ENCODE measurements at places on chromosomes 11 and 22.
A peak's percentile ranks its signal among the peaks of the same experiment; 100 is the strongest.

DNA sequence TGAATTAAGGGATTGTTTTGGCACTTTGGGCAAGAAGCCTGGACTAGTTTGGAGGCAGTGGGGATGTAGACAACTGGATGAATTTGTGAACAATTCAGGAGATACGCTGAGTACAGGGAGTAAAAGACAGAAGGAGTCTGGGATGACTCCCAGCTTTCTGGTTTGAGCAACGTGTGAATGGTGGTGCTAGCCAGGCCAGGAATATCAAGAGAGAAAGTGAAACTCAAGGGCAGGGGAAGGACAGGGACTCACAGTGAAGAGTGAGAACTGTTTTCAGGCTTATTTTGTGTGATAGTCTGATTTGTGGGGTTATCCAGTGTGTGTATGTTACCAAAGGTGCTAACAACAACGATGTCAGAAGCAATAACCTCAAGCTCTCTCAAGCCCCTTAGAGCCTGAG lies 15.9 kb downstream of the CHRM1 start:
- no peak for DNase-seq

GRCh38 chr11:44600839-44601383 lies 35.4 kb downstream of the CD82 start:
- DNase-seq: no peak

DNA sequence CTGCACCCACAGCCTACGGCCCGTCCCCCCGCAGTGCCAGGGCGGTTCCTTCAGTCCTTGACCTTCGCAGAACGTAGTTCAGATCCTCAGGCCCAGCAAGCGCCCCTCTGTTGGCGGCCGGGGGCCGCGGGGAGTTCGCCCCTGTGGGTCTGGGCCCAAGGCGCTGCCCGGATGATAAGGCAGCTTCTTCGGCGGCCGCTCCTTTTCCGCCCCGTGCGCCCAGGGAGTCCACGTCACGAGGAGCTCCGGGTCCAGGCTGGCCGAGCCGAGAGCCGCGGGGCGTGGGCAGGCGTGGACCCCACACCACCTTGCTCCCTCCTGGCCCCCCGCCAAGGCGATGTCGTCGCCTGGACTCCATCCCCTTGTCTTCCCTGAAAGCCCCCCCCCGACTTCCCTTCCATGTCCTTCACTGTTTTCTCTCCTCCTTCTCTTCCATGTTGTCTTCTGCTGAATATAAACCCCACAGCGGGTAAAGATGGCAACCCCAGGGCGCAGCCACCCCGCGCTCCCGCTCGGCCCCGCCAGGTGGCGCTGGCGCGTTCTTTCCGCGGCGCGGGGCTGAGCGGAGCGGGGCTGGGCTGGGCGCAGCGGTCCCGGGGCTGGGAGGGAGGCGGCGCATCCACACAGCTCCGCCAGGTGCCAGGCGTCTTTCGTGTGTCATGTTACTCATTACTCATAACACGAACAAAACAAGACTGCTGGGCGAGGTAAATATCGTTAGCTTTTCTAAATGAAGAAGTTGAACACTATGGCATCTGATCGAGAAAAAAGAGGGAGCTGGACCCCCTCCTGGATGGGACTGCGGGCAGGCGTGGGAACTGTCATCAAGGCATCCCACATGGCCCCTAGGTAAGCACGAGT lies 321.0 kb downstream of the NTM start:
- no peak for DNase-seq

- no peak for DNase-seq
Observed at GRCh38 chr11:20770414-20770946, 101.1 kb downstream of the NELL1 start.

GRCh38 chr11:122984186-122985011 lies 2.8 kb upstream of the BSX start:
- DNase-seq: no peak

DNA sequence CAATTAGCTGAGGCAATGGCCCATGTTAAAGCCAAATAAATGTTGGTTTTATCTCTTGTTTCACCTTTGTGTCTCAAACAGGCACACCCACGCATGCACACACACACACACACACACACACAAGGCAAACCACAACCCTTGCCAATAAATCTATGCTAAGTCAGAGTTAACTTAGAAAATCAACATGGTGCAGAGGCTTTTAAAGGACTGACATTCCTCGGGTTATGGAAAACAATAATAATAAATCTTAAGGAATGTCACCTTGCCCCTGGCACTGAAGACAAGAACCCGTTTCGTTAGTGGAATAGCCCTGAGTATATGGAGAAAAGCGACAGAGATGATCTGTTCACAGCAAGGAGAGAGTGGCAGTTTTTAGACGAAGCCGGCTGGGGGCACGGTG lies 326.3 kb downstream of the NTM start:
- DNase-seq: no peak

GRCh38 chr22:20957102-20957682 lies 9.9 kb upstream of the AIFM3 start:
- no peak for DNase-seq

- DNase-seq: no peak
Observed at GRCh38 chr11:36443661-36444060, 66.4 kb downstream of the TRAF6 start.

DNA sequence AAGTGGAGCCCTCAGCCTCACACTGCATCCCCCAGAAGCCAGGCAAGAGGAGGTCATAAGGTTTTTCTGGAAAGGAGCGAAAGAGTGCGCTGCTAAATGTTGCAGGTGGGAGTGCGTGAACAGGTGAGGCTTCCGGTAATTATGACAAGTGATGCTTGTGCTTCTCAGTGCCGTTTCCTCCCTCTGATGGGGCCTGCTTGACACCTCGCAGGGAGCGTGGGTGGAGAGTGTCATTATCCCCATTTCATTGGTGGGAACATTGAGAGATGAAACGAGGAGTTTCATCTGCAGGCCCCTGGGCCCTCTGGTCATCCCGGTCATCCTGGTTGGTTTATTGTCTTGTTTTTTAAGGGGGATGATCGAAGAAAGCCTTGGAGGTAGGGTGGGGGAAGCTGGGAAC lies 57.5 kb downstream of the BCR start:
- DNase-seq: peak; percentile 8

GRCh38 chr11:12069066-12069676 lies 41.2 kb upstream of the MICAL2 start:
- no peak for DNase-seq

DNA sequence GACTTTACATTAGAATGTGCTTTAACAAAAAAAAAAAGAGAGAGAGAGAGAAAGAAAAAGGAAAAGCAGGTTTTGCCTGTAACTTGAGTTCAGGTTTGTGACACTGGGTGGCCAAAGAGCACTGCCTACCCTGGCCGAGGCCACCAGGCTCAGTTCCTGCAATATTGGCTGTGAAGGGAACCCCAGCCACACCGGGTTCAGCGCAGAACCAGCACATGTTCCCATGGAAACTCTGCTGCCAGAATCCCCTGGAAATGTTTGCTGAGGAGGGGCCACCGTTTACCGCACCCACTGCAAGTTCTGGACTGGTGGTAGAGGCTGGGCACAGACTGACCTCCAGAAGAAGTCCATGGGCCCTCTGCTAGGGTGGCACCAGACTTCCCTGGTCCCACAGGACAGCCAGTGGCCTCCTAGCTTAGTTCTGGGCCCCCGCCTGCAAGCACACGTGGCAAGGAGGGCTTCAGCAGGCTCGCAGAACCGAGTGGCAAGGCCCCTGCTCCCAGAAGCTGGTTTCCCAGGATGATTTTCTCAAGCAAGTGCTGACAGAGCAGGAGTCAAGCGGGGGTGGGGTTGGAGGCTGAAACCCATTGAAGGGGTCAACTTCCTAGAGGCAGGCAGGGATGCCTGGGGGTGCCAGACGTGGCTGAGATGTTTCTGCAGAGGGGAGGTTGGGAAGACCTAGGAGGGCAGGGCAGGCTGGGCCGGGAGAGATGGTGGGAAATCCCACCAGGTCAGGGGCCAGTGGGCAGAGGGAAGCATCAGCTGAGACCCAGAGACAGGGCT lies 51.2 kb downstream of the NFAM1 start:
- DNase-seq: no peak

DNA sequence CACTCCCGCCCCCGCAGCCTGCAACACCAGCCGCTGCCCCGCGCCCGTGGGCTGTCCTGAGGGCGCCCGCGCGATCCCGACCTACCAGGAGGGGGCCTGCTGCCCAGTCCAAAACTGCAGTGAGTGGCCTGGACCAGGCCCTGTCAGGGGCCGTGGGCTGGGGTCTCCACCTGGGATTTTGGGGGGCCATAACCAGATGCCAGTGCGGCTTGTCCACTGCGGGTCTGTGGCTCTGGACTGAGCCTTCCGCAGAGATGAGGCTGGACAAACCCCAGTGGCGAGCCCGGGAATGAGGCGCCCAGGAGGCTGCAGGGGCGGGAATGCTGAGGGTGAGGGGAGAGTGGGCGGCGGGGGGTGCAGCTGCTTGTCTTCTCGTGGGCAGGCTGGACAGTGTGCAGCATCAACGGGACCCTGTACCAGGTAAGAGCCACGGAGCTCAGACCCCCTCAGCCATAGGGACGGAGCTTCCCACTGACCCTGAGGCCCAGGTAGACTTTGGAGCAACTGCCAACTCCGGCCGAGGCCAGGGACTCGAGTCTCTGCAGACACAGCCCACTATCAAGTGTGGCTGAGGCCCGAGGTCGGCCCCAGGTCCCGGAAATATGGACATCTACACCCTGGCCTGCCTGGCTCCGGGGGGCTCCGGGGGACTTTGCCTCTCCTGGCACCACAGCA lies 24.8 kb upstream of the MUC5B start:
- DNase-seq: no peak

GRCh38 chr11:134740590-134741261 lies 328.7 kb upstream of the B3GAT1 start:
- no peak for DNase-seq

GRCh38 chr11:6397156-6397555 lies 6.9 kb downstream of the SMPD1 start:
- no peak for DNase-seq

DNA sequence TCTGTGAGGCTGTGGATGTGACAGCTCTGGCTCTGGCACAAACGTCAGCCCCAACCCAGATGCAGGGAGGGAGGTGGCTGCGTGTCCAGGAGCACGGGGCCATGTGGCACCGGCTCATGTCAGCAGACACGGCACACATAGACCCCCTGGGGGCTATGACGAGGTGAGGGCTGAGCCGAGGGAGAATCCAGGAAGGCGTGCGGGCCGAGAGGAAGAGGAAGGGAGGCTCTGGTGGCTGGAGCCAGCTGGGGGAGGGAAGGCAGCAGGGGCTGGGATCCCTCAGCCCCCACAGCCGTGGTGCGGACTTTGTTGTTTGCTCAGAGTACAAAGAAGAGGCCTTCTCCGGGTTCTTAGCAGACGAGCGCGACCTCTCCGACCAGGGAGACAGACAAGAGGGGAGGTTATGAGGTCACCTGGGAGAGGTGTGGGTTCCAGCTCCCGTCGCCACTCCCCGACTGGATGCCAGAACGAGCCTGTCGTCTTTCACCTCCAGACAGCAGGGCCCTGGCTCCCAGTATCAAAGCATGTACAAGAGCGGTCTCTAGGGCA lies 46.1 kb downstream of the CDKN1C start:
- DNase-seq: no peak

- no peak for DNase-seq
Observed at GRCh38 chr11:72637198-72637597, 37.0 kb downstream of the PDE2A start.

- DNase-seq: no peak
Observed at GRCh38 chr11:92886243-92886905, 83.1 kb upstream of the MTNR1B start.

- no peak for DNase-seq
Observed at GRCh38 chr11:122653916-122654585, 1.5 kb upstream of the UBASH3B start.

- DNase-seq: no peak
Observed at GRCh38 chr11:13247606-13248296, 29.8 kb upstream of the BMAL1 start.

GRCh38 chr22:33853200-33854097 lies 66.8 kb downstream of the LARGE1 start:
- no peak for DNase-seq

- peak; percentile 19 for DNase-seq
Observed at GRCh38 chr11:64652586-64653387, 61.8 kb downstream of the SLC22A12 start.

GRCh38 chr11:113404859-113405430 lies 17.4 kb downstream of the ANKK1 start:
- DNase-seq: no peak

DNA sequence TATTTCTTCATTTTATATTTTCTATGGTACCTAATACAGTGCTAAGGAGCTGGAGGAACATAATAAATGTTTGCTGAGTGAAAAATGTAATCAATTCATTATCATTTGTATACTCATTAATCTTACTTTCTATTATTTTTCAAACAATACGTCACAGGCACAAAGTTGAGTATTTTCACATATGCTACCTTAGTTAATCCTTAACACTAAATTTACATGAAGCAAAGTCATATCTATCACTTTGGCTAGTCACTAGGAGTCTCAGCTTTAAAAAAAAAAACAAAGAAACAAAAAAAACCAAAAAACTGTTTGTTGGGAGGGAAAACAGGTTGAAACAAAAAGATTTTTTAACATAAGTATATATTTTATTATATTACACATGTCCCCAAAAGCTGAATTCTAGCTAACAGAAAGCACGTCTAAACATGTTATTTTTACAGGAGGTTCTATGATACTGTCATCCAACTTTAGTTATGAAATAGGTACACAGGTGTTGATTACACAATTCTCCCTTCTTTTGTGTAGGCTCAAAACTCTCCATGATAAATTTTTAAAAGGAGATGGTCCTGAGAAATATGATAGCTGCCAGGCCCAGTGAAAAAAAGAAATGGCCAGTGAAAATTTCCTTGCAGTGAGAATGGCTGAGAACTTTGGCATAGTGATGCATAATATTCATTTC lies 14.3 kb downstream of the HPS5 start:
- no peak for DNase-seq

GRCh38 chr11:65415499-65416340 lies 6.9 kb upstream of the NEAT1 start:
- DNase-seq: no peak

DNA sequence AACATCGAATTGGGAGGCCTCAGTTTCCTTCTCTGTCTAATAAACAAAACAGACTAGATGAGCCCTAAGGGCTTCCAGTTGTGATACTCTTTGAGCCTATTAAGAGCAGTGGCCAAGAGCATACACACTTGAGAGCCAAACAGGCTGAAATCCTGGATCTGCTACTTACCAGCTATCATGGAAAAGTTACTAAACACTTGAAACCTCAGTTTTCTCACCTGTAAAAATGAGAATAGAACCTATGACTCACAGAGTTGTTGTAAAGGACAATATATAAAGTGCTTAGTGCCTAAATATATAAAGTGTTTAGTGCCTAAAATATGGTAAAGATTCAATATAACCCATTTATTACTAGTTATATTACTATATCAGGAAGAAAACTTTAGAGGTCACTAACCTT lies 23.7 kb upstream of the GDPD4 start:
- no peak for DNase-seq

DNA sequence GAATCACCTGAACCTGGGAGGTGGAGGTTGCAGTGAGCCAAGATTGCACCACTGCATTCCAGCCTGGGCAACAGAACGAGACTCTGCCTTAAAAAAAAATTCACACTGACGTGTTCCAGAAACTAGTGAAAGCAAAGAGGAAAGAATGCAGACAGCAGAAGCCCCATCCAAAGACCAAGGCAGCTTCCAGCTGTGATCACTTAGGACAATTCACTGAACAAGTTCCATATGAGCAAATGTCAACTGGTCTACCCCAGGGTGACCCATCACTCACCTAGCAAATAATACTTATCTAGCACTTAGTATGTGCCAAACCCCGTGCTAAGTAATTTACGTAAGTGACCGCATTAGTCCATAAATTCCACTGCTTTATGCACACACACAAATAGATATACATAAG lies 138.9 kb downstream of the LARGE1 start:
- no peak for DNase-seq

All from stimulated activated naive CD4-positive, alpha-beta T cell (primary cell).